Fibroblast of the aortic adventitia (primary cell): ENCODE measurements at places on chromosomes 6 and 20.

GRCh38 chr6:80223743-80224212, 117.3 kb downstream of the BCKDHB start:
- DNase-seq, result peak; percentile 97

DNA sequence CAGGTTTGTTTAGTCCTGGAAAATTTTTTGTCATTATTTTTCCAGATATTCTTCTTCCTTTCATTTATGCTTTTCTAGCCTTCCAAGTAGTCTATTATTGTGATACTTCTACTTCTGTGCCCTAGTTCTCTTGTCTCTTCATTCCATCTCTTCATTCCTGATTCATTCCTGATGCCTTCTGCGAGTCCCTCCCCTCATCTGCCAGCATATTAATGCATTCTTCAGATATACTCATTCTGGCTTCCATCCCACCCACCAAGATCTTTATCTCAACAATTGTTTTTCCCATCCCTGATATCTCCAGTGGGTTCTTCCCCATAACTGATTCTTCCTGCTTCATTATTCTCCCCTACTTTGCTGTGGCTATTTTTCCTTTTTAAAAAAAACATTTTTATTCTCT, 35.2 kb downstream of the ALDH5A1 start:
- no peak for DNase-seq

- peak; percentile 63 for DNase-seq
Observed at GRCh38 chr20:49724408-49725223, 10.9 kb upstream of the B4GALT5 start.

DNA sequence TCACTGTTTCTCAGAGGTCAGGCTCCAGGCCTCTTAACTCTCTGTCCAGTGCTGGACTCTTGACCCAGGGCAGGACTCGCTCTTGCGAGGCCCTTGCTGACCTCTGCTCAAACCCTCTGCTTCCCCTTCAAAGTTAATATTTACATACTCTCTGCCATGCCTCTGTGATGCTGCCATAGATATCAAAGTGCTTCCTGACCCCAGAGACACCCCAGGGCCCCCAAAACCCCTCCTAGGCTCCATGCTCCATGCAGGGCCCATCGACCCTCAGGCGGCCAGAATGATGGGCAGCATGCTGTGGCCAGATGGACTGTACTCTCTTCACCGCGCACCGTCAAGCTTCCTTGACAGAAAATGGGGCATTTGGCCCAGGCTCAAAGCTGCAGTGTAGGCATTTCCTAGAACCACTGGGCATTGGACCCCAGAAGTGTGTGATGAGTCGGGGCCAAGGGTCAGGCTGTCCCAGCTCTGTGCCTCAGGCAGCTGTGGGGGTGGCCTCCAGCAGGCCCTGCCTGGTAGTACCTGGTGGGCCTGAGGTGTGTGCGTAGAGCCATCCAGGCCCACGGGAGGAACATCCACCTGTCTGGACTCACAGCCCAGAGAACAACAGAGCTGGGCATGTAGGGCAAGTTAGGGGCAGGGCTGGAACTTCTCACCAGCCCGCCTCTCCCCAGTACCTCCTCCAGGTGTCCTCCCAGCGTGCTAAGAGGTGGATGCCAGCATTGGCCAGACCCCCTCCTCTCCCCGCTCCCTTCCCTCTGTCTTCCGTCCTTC, 142.8 kb downstream of the VEGFA start:
- no peak for DNase-seq

DNA sequence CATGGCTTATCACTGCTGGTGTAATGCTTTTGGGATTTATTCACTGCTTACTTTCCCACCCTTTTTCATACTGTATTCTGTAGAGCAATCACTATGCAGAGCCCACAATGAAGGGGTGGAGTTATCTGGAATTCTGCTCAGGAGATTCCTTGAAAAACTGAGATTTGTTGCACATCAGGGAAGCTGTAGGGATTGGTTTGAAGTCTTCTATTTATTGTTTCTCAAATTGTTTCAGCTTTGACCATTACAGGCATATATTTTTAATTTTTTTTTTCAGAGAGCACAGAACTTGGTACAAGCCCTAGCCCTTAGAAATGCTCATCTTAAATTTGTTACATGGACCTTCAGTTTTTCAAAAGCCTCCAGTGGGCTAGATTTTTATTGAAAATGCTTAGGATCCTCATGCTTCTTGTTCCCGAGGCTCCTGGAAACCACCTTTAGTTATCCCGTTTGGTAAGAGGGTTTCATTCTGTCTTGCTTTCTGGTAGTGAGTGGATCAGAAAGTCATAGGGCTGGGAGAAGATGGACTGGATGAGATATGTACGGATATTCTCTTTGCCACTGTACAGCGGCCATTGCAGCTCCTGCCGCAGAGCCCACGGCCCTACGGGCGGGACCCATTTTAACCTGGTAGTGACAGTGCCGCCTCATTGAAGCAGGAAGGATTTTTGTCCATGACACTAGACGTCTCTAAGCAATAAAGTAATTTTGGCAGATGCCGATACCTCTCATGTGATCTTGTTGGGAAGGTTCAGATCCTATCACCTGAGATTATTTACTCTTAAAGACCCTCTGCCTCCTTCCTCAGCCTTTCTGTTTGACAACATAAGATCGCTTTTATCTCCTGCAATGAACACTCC, 45.3 kb upstream of the ZNF184 start:
- DNase-seq, result no peak

DNA sequence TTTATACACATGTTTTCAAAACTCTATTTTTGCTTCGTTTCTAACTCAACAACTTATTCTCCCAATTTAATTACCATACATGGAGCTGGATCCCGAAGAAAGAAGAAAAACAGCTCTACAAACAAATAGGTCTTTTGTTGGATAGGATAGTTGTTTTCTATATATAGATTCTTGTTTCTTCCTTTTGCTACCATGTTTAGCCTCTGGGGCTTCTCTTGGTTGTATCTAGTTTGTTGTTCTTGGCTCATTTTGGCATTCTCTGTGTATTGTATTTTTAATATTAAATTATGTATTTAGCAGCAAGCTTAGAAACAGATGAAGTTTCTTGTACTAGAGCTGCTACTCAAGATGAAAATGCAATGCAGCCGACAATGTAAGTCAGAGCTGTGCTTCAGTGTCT, 60.9 kb downstream of the PLCB4 start:
- no peak for DNase-seq

GRCh38 chr6:112109262-112109661, 21.9 kb downstream of the FAM229B start:
- no peak for DNase-seq

GRCh38 chr20:21391185-21391971, 5.9 kb downstream of the NKX2-4 start:
- DNase-seq, result no peak
